ENCODE measurements at places on chromosomes 1 and 21.

- DNase-seq, result no peak
These were observed 149.5 kb upstream of the BACE2 start for GRCh38 chr21:41018431-41018830.

DNA sequence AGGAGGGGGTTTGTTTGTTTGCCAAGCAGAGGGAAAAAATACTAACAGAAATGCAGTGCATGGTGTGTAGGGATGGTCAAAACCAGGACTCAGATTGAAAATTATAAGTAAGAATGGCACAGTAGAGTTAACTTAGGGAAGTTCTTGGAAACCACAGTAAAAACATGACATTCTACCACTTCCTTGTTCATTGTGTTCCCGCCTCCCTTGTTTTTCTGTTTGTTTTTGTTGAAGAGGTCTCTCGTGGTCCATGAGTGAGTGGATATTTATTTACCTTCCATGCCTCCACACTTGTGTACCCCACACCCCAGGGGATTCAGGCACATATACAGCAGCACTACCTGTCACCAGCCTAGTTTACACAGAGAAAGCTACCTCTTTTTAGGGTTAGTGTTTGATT, 69.6 kb downstream of the OLFML2B start:
- no peak for DNase-seq

DNA sequence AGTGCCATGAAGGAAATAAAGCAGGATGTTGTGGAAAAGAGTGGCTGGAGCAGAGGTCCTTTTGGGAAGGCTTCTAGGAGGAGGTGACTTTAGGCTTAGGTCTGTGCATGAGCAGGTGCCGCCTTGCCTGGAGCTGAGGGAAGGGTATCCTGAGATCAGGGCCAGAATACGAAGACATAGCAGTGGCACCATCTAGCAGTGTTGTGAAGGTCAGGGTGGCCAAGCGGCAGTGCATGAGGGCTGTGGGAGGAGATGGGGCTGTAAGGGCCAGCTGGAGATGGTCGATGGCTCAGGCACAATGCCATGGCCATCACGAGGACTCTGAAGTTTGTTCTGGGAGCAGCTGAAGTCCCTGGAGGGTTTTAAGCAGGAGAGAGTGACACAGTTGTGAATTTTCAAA, 219.5 kb downstream of the PTPRU start:
- DNase-seq, result no peak

DNA sequence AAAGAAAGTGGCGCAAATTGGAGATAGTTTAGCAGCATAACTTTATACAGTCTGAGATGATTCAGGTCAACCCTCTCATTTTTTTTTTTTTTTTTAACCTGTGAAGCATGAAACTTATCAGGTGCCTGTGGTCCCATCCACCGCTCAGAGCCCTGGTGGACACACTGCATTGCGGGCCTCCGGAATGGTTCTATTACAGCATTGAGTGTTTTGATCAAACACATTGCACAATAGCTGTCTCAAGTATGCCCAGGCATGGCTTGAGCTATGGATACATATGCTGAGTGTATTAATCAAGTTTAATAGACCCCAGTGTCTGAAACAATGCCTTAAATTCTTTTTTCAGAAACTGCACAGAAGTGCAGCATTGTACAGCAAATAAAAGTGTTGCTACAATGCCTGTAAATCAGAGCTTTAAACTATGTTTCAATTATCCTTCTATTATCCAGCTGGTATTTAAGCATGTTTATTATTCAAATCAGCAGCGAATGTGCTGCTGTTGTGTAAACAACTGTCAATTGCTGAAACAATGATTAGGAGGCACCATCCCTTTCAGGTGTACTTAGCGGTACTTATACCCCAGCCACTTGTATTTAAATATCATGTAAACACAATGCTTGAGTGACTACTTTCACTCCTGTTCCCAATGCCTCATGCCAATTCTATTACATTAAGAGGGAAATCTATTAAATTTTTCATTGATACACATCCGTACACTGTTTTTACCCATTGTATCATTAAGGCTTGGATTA, 456.6 kb downstream of the RPS6KC1 start:
- no peak for DNase-seq

Measured in stimulated activated CD4-positive, alpha-beta T cell treated with anti-CD3 and anti-CD28 coated beads, Interleukin-2, amount 100 ng/mL, for 4 hours (primary cell).